G401 (cell line): ENCODE measurements at places on chromosomes 6 and 20. TPM values are rescaled to one million over a fixed set of nuclear protein-coding genes. Genes with fewer than 3 reads are reported as not detected.

- DNase-seq = no peak
Observed at GRCh38 chr20:13723011-13723410, 61.7 kb downstream of the ESF1 start.

DNA sequence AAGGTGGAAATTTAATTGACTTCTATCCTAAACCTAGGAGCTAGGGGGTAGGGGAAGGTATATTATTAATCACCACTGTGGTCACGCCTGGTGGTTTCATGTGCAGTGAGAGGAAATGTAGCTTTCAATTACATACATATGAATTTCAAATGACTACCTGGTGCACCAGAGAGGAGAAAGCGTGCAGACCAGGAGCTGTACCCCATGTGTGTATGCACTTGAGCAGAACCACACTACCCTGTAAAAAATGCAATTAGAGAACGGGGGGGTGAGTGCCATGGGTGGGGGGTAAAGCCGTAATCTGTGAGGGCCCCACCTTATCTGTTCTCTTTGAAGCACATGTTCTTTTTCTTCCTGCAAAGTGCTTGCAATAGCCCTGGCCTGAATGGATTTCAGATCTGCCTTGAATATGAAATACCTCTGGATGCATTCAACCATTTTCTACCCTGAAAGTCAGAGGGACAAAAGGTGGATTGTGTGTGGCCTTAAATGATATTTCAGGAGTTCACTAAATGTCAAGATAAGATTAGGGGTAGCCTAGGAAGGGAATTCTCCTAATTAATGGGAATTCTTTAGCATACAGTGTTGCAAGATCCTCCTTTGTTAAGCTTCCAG lies 30.9 kb upstream of the EDN3 start:
- no peak for DNase-seq

DNA sequence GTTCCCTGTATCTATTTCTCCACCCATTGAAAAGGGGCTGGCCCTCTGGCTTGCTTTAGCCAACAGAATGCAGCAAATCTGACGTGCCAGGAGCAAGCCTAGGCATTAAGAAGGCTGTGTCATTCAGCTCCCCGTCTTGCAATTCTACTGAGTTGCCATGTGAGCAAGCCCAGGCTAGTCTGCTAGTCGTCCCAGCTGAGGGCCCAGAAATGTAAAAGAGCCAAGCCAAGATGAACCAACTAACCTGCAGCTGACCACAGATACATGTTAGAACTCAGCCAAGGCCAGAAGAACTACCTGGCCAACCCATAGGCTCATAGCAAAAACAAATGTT lies 30.1 kb downstream of the PREP start:
- DNase-seq = no peak

- DNase-seq = peak; percentile 61
Observed at GRCh38 chr6:42045538-42046460, 4.5 kb upstream of the TAF8 start.

- no peak for DNase-seq
Observed at GRCh38 chr6:36484736-36485135, 41.9 kb downstream of the KCTD20 start.

- DNase-seq = peak; percentile 2
Observed at GRCh38 chr6:137297887-137298286, 78.7 kb upstream of the IFNGR1 start.

GRCh38 chr6:82033631-82034211 lies 213.8 kb downstream of the IBTK start:
- DNase-seq = no peak

DNA sequence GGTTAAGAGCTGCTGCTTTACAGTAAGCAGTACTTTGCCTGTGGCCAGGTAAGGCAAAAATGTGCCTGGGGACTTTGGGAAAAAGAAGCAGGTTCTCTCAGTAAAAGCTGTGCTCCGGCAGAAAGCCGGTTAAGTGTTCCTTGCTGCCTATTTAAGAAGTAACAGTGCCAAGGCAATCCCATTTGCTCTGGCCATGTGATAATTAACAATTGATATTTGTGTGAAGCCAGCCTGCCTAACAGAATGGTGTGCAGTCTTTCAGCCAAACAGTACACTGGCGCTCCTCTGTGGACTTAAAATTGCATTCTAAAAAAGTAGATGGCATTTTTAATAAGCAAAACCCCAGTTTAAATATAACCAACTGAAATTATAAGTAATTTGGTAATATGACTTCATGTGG lies 430.3 kb downstream of the PLCB1 start:
- no peak for DNase-seq

CLVS2 gene
- total RNA-seq = not detected in 2 replicates
